ENCODE measurements at places on chromosomes 11 and 22. TPM values are rescaled to one million over a fixed set of nuclear protein-coding genes. Genes with fewer than 3 reads are reported as not detected.

Gene SYCE3
- 2.1 TPM for polyA plus RNA-seq

Gene TRIM48
- polyA plus RNA-seq, result not detected

- peaks cover 6% of the 10 kb centered on the region for H3K27me3 ChIP-seq
- no peak for DNase-seq
- H3K4me3 ChIP-seq, result no peak overlapping the region
These were observed 3.9 kb downstream of the OR51B4 start for GRCh38 chr11:5297721-5298323.

- no peaks in the 10 kb centered on the region for H3K27me3 ChIP-seq
- H3K4me3 ChIP-seq, result no peak overlapping the region
- no peaks in the 10 kb centered on the region for H3K4me1 ChIP-seq
- DNase-seq, result no peak
These were observed 32.7 kb upstream of the CD82 start for GRCh38 chr11:44532809-44533208.

GRCh38 chr11:63846897-63847296 lies 8.0 kb downstream of the MARK2 start:
- peaks cover 21% of the 10 kb centered on the region for H3K4me1 ChIP-seq
- H3K36me3 ChIP-seq, result peaks cover 16% of the 10 kb centered on the region
- DNase-seq, result no peak
- H3K27ac ChIP-seq, result no peak overlapping the region
- H3K4me3 ChIP-seq, result no peak overlapping the region
